ENCODE measurements at places on chromosomes 13 and 19.

DNA sequence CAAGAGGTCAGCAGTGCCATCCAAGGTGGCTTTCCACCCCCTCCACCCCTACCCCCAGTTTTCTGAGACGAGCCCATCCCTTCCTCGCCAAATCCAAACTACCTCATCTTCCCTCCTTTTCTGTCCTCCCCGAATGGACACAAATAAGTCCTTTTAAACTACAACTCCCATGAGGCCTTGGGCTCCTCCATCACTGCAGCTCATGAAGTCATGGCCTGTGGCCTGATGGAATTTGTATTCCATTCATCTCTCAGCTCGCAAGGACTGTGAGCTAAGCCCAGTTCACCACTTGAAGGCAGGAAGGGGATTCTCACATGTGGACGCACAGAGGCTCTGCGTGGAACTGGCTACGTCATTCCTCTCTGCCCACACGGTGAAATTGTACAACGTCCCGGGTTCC lies 12.5 kb downstream of the PTPRH start:
- no peak for DNase-seq

DNA sequence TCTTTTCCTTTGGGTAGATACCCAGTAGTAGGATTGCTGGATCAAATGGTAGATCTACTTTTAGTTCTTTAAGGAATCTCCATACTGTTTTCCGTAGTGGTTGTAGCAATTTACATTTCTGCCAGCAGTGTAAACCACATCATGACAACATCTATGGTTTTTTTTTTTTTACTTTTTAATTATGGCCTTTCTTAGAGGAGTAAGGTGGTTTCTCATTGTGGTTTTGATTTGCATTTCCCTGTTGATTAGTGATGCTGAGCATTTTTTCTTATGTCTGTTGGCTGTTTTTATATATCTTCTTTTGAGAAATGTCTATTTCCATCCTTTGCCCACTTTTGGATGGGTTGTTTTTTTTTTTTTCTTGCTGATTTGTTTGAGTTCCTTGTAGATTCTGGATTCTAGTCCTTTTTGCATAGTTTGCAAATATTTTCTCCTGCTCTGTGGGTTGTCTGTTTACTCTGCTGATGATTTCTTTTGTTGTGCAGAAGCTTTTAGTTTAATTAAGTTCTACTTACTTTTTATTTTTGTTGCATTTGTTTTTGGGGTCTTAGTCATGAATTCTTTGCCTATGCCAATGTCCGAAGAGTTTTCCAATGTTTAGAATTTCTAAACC lies 38.8 kb downstream of the TDRD3 start:
- DNase-seq, result no peak

DNA sequence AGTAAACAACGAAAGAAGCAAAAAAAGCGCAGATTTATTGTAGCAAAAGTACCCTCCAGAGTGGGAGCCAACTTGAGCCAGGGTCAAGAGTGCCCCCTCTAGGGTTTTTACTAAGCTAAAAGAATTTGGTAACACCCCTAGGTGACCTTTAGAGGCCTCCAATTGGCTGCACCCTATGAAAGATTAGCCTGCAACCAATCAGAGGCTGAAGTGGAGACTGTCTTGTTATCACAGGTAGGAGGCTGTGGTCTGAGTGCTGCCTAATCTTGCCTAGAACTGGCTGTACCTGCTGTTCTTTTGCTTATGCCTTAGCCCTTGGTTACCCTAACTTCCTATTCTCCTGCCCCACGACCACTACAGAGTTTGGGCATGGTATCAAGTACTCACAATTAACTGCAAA lies 38.3 kb downstream of the ANKRD10 start:
- DNase-seq, result no peak

DNA sequence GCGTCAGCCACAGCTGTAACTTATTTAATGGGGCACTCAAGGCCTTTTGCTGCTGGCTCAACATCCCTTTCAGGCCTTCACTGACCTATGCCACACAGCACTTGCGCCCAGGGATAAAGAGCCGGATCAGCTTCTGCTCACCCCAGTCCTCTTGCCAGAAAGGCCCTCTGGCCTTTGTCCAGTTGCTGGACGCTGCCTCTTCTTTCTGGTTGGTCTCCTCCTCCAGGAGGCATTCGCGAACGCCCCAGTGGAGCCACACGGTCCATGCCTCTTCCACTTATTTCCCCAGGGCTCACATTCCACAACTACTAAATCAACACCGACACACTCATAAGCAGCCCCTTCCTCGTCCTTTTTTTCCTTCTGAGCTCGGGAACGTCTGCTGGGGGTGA lies 3.7 kb upstream of the ZNF329 start:
- no peak for DNase-seq

- DNase-seq, result no peak
Measured at GRCh38 chr19:27654266-27654990, 1558.5 kb downstream of the UQCRFS1 start.

DNA sequence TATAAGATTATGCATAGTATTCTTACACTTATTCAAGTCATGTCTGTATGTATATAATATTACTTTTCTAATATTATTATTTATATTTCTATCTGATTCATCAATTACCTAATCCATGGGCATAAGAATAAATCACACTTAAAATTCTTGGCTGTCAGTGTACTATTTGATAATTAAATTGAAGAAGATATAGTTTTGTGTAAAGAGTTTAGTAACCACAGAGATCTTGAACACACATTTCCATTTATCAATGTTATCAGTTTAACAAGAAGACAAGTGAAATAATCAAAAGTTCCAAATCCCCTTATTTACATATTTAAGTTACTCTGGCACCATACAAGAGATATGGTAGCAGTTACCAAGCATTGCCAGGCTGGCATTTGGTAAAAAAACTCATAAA lies 244.5 kb downstream of the OXGR1 start:
- DNase-seq, result no peak

GRCh38 chr13:39789451-39789850 lies 134.0 kb downstream of the COG6 start:
- no peak for DNase-seq

DNA sequence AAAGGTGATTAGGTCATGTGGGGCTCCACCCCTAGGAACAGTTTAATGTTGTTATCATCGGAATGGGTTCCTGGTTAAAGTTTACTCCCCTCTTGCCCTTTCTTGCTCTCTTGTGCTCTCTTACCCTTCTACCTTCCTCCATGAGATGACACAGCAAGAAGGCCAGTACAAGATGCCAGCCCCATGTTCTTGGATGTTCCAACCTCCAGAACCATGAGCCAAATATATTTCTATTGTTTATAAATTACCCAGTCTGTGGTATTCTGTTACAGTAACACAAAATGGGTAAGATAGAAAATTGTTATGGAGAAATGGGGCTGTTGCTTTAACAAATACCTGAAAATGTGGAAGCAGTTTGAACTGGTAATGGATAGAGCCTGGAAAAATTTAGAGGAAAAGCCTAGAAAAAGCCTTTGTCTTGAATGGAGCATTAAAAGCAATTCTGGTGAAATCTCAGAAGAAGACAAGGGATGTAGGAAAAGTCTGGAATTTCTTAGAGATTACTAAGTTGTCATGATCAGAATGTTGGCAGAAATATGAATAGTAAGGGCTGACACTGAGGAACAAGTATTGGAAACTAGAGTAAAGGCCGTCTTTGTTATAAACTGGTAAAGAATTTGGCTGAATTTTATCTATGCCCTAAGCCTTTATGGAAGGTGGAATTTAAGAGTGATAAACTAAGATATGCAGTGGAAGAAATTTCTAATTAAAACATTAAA lies 53.5 kb upstream of the TSC22D1 start:
- DNase-seq, result no peak

DNA sequence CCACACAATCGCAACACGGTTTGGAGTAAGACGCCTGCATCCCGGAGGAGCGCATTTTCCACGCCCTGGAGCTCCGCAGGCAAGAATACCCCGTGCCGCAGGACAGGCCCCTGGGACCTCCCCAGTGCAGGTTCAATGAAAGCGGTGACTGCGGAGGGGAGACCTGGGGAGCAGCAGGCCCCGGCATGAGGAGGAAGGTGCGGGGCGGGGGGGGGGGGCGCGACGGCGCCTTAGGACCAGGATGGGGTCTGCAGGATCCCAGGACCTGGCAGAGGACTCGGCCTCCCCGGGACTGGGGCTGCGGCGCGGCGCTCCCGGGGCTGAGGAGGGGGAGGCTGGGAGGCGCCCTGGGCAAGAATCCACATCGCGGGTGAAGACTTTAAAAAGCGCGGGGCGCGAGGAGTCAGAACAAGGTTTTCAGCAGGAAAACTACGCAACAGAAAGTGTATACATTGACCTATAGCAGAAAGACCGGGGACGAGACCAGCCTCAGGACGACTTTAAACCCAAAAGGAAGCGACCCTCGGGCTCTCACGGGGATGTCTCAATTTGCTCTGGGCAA lies 432 bp downstream of the ZNF611 start:
- DNase-seq, result no peak

DNA sequence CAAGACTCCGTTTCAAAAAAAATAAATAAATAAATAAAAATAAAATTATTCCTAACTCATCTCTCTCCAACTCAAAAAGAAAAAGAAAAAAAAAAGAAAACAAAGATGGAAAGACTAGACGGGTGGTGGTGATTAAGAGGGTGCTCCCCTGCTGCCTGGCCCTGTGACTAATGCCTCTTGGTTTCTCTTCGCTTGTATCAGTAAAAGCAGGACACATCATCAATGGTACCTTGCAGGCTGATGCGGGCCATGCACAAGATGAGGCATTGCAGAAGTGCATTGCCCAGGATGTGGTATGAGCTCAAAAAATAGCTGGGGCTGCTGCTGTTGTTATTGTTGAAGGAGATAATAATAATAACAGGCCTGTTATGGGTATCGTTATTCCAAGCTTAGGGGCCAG lies 14.6 kb downstream of the ACER1 start:
- no peak for DNase-seq

GRCh38 chr13:97011446-97012131 lies 17.3 kb upstream of the OXGR1 start:
- no peak for DNase-seq

- DNase-seq, result no peak
Measured at GRCh38 chr19:47330466-47330869, 1.5 kb upstream of the C5AR2 start.

- DNase-seq, result no peak
Measured at GRCh38 chr19:2227415-2228156, 8.5 kb downstream of the PLEKHJ1 start.

- no peak for DNase-seq
Measured at GRCh38 chr13:41788552-41788951, 172.4 kb downstream of the VWA8 start.

DNA sequence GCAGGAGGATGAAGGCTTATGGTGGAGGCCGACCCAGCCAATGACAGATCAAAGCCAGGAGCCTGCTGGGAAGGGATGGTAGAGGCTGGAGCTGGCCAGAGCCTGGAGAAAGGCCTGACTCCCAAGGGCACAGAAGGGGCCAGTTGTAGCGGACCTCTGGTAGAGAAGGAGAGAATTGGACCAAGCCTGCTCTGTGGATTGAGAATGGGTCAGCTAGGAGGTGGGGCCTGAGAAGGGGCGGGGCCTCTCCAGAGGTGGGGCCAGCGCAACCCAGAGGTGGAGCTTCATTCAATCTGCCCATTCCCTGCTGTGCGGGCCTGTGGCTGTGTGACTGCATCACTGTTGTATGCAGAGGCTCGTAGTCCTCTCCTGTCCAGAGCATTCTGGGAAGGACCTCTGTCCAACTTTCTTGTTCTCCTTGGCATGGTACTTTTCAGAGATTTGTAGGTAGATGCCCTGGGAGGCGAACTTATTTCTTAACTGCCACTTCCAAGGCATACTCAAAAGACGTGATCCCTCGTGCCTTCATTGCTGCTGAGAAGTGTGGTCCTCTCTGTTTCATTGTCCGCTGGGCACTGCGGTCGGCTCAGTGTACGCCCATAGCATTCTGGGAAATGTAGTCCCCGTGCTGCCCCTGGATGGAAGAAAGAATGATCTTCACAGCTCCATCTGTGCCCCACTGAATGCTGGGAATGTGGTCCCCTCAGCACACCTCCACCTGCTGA lies 6.7 kb downstream of the GRIN2D start:
- DNase-seq, result no peak

DNA sequence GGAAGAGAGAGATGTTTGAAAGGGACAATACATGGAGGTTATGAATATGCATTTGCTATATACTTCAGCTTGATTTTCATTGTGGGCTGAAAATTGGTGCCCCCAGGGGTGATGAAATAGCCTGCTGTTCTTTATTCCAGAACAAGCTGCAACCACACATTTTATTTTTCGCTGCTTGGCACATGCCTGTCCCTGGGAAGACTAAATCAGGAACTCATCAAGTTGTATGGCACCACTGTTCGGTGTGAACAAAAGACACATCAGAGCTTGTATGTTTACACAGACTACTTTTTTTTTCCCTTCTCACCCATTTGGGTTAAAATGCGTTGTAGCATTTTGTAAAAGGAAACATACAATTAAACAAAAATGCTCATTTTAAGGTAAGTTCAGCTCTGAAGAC lies 230.7 kb downstream of the NALCN start:
- DNase-seq, result no peak

DNA sequence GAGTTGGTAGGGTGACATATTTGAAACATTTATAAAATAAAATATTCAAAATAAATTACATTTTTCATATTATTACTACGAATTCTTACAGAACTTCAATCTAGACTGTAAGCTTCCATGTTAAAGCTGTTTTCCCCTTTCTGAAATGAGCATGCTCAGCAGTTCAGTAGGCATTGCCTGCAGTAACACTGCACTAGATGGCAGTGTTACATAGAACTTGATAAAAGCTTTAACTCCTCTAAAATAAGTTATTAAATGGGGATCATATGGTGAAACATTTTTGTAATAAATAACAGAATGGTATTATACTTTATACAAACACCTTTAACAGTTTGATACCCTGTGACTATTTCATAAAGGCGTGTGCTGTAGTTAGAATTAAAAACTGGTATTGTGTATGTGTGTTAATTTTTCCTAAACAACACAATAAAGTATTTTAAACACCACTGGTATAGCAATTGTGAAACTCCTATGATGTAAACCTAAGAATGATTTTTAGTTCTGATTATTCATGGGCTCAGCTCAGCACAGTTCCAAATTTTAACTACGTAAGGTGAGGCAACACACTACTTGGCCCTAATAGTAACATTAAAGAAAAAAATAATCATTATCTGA lies 11.6 kb upstream of the GPR18 start:
- no peak for DNase-seq

DNA sequence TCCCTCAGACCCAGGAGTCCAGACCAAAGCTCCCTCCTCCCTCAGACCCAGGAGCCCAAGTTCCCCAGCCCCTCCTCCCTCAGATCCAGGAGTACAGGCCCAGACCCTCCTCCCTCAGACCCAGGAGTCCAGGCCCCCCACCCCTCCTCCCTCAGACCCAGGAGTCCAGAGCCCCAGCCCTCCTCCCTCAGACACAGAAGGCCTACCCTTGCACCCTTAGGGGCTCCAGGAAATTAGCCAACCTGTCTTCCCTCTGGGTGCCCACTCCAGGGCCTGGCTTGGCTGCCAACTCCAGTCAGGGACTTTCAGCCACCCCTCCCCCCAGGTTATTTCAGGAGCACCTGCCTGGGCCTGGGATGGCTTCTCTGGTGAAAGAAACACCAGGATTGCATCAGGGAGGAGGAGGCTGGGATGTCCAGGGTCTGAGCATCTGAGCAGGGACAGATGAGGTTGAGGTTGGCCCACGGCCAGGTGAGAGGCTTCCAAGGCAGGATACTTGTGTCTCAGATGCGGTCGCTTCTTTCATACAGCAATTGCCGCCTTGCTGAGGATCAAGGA lies at the start of gene FGF21:
Gene FGF21 (plus strand): TSS at position 441 of the 558 bp plus-strand sequence. CDS start 713 bp downstream, outside the sequence.
- no peak for DNase-seq

- no peak for DNase-seq
Measured at GRCh38 chr13:99380921-99381645, 73.9 kb upstream of the GPR183 start.
